ENCODE measurements at places on chromosomes 3 and 15.

- H3K4me3 ChIP-seq: no peak overlapping the region
- no peak for DNase-seq
- no peak overlapping the region for H3K27ac ChIP-seq
- H3K4me1 ChIP-seq: no peaks in the 10 kb centered on the region
- peaks cover 23% of the 10 kb centered on the region for H3K36me3 ChIP-seq
- H3K27me3 ChIP-seq: no peaks in the 10 kb centered on the region
Measured at GRCh38 chr15:55379095-55379494, 29.1 kb downstream of the CCPG1 start.

GRCh38 chr15:73710321-73710720, 26.1 kb downstream of the CD276 start:
- no peaks in the 10 kb centered on the region for H3K27me3 ChIP-seq
- no peak overlapping the region for H3K27ac ChIP-seq
- H3K36me3 ChIP-seq: no peaks in the 10 kb centered on the region
- no peak for DNase-seq
- no peaks in the 10 kb centered on the region for H3K4me1 ChIP-seq

GRCh38 chr3:48084929-48085328, 68.7 kb upstream of the MAP4 start:
- no peaks in the 10 kb centered on the region for H3K27me3 ChIP-seq
- no peaks in the 10 kb centered on the region for H3K36me3 ChIP-seq
- no peak for DNase-seq
- no peak overlapping the region for H3K27ac ChIP-seq
- peaks cover 34% of the 10 kb centered on the region for H3K4me1 ChIP-seq

DNA sequence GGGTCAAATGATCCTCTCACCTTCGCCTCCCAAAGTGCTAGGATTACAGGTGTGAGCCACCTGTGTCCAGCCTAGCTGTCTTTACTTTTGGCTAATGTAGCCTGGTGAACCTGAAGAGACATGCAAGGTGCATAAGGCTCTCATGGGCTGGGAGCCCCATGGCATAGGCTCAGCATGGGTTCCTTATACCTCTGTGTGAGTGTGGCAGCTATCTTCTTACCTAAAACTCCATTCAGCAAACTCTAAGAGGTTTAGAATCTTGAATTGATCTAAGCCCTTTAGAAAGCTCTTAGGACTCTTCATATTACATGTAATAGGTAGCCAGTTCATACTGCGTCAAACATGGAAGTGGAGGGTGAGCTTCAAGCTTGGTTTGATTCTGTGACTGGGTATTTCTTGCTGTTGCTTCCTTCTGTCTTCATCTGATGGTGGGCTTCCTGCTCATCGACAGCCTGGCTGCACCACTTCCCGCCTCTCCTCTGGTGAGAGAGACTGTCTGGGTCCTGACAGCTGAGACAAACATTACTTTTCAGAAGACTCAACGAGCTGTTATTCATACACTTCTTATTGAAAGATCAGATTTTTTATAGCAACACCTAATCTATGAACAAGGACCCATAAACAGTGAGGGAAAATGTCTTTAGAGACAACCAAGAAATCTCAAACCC, 19.2 kb upstream of the TKT start:
- H3K36me3 ChIP-seq: no peaks in the 10 kb centered on the region
- no peaks in the 10 kb centered on the region for H3K4me1 ChIP-seq
- H3K27me3 ChIP-seq: no peaks in the 10 kb centered on the region
- H3K27ac ChIP-seq: no peak overlapping the region

GRCh38 chr3:17292556-17292955, 407.8 kb downstream of the PLCL2 start:
- DNase-seq: no peak
- H3K4me1 ChIP-seq: no peaks in the 10 kb centered on the region

- H3K4me3 ChIP-seq: no peak overlapping the region
- peaks cover 23% of the 10 kb centered on the region for H3K36me3 ChIP-seq
- H3K4me1 ChIP-seq: no peaks in the 10 kb centered on the region
Measured at GRCh38 chr3:16349986-16350596, 85.1 kb downstream of the OXNAD1 start.

GRCh38 chr3:480070-480469, 283.5 kb downstream of the CHL1 start:
- H3K36me3 ChIP-seq: no peaks in the 10 kb centered on the region
- H3K27ac ChIP-seq: no peak overlapping the region
- DNase-seq: no peak
- H3K4me3 ChIP-seq: no peak overlapping the region

GRCh38 chr3:49620728-49621127, 53.4 kb upstream of the APEH start:
- no peaks in the 10 kb centered on the region for H3K36me3 ChIP-seq
- H3K27me3 ChIP-seq: no peaks in the 10 kb centered on the region
- no peak overlapping the region for H3K27ac ChIP-seq
- H3K4me1 ChIP-seq: no peaks in the 10 kb centered on the region
- H3K4me3 ChIP-seq: no peak overlapping the region

DNA sequence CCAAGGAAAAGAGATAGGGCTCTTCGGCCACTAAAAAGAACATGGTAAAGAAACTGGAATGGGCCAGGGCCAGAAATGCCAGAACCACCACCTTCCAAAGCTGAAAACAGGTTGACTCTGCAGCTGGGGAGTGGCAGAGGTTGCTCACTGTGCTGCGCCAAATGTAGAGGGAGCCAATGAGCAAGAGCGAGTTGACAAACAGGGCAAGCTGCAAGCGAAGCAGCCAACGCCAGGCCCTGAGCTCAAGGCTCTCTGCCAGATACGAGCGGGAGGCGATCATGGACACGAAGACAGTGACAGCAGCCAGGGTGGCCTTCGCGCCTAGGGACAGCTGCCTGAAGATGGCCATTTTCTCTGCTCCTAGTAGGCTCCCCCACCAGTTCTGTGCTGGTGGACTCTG, 3.1 kb downstream of the GLB1 start:
- H3K36me3 ChIP-seq: peaks cover 17% of the 10 kb centered on the region
- H3K27me3 ChIP-seq: no peaks in the 10 kb centered on the region
- H3K4me1 ChIP-seq: peaks cover 63% of the 10 kb centered on the region
- H3K27ac ChIP-seq: no peak overlapping the region
- no peak for DNase-seq
- H3K4me3 ChIP-seq: no peak overlapping the region

GRCh38 chr3:61454006-61454585, 107.3 kb upstream of the PTPRG start:
- no peaks in the 10 kb centered on the region for H3K36me3 ChIP-seq
- no peaks in the 10 kb centered on the region for H3K27me3 ChIP-seq

GRCh38 chr15:52680761-52681160, 1.6 kb upstream of the ATOSA start:
- H3K4me1 ChIP-seq: peaks cover 51% of the 10 kb centered on the region
- H3K4me3 ChIP-seq: no peak overlapping the region
- H3K27ac ChIP-seq: no peak overlapping the region
- no peak for DNase-seq
- no peaks in the 10 kb centered on the region for H3K36me3 ChIP-seq

DNA sequence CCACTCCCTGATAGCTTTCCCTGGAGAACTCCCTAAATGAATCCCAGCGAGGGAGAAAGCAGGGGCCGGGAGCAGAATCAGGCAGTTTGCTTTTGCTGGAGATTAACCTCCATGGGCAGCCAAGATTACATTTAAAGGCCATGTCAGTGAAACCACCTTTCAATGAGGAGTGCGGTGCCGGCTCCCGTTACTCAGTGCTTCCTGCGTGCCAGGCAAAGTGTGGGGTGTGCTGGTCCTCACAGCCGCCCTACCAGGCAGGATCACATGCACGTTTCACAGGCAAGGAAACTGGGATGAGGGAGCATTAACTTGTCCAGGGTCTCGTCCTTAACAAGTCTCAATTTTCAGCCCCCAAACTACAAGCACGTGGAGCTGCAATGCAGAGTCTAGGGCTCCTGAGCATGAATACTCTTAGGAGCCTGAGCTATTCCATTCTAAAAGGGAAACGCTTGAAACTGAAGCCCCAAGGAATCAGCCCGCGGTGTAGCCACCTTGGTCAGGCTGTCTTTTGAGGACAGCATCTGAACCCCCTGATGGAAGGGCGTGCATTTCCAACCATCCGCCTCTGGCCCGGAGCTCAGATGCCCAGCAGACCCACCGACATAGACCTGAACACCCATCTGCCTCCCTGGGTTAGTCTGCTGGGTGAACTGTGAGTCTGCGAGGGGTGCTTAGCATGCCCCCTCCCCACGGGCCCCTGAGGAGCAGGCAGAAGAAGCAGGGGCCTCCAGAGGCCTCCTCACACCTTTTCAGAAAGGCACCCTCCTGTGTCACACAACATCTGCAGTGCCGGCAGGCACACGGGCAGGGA, 5.6 kb downstream of the IGDCC3 start:
- H3K4me1 ChIP-seq: peaks cover 6% of the 10 kb centered on the region
- no peaks in the 10 kb centered on the region for H3K36me3 ChIP-seq
- no peak for DNase-seq
- H3K4me3 ChIP-seq: no peak overlapping the region
- no peak overlapping the region for H3K27ac ChIP-seq

GRCh38 chr3:194938845-194939531, 253.3 kb downstream of the FAM43A start:
- H3K4me3 ChIP-seq: no peak overlapping the region
- H3K27ac ChIP-seq: no peak overlapping the region
- H3K4me1 ChIP-seq: no peaks in the 10 kb centered on the region
- no peaks in the 10 kb centered on the region for H3K36me3 ChIP-seq
- no peak for DNase-seq
- H3K27me3 ChIP-seq: no peaks in the 10 kb centered on the region

- H3K27ac ChIP-seq: no peak overlapping the region
- H3K27me3 ChIP-seq: no peaks in the 10 kb centered on the region
- no peak for DNase-seq
- no peak overlapping the region for H3K4me3 ChIP-seq
- no peaks in the 10 kb centered on the region for H3K36me3 ChIP-seq
- no peaks in the 10 kb centered on the region for H3K4me1 ChIP-seq
Measured at GRCh38 chr3:131393051-131393450, 11.5 kb downstream of the NUDT16 start.

DNA sequence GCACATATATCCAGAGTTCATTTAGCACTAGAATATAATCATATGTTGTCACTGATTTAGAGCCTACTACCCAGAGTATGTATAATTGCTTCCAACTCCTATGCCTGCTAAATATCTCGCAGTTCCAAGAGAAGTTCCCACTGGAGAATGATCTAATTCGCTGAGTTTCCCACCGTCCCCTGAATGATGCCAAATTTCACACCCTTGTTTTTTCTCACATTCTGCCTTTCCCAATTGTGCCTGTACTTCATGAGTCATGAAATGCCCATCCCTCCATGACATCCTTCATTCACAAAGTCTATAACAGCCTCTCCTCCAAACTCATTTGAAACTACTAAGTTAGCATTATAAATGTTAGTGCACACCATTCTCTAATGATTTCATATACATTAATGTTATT, 177.2 kb downstream of the CBLB start:
- peaks cover 19% of the 10 kb centered on the region for H3K4me1 ChIP-seq
- peaks cover 9% of the 10 kb centered on the region for H3K36me3 ChIP-seq
- no peaks in the 10 kb centered on the region for H3K27me3 ChIP-seq
- H3K27ac ChIP-seq: no peak overlapping the region
- no peak for DNase-seq
- no peak overlapping the region for H3K4me3 ChIP-seq

- H3K27ac ChIP-seq: no peak overlapping the region
- no peak for DNase-seq
- no peaks in the 10 kb centered on the region for H3K36me3 ChIP-seq
- H3K4me1 ChIP-seq: peaks cover 26% of the 10 kb centered on the region
- H3K27me3 ChIP-seq: no peaks in the 10 kb centered on the region
Measured at GRCh38 chr15:60773901-60774300, 295.0 kb upstream of the ICE2 start.

GRCh38 chr3:49397470-49397869, 14.3 kb downstream of the RHOA start:
- peaks cover 77% of the 10 kb centered on the region for H3K4me1 ChIP-seq
- H3K4me3 ChIP-seq: no peak overlapping the region
- no peak overlapping the region for H3K27ac ChIP-seq

DNA sequence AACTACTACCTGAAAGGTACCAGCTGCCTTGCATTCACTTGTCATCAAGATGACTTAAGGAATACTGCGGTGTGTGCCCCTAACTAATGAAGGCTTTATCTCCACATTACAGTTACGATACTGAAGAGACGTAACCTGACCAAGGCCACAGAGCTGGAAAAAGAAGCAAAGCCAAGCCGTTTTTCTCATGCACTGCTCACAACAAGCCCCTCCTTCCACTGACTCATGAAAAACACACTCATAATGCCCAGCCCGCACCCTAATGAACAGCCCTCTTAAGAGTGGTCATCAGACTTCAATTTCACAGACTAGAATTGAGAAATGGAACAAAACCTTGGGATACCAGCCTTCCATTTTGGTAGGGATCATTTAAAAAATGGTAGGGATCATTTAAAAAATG, 11.6 kb downstream of the PSMD6 start:
- H3K27ac ChIP-seq: no peak overlapping the region
- H3K4me1 ChIP-seq: no peaks in the 10 kb centered on the region
- no peak for DNase-seq
- peaks cover 89% of the 10 kb centered on the region for H3K36me3 ChIP-seq
- no peaks in the 10 kb centered on the region for H3K27me3 ChIP-seq
- H3K4me3 ChIP-seq: no peak overlapping the region

DNA sequence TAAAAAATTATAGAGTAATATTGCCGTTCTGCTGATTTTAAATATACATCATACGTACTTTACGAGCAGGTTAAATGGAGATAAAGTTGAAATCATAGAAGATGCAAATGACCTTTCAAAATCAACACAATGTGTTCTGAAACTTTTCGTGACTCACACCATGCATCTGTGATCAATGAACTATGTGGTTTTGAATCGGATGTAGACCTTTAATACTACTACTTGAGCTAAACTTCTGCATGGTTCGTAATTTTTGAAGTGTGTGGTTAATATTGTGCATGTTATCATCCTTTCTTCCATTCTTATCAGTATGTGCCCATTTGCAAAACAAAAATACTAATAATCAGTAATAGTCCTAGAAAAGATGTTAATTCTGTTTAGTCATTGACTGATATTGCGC, 58.9 kb downstream of the GASK1A start:
- peaks cover 17% of the 10 kb centered on the region for H3K4me1 ChIP-seq
- no peak overlapping the region for H3K4me3 ChIP-seq
- no peaks in the 10 kb centered on the region for H3K27me3 ChIP-seq
- no peaks in the 10 kb centered on the region for H3K36me3 ChIP-seq
- H3K27ac ChIP-seq: no peak overlapping the region

DNA sequence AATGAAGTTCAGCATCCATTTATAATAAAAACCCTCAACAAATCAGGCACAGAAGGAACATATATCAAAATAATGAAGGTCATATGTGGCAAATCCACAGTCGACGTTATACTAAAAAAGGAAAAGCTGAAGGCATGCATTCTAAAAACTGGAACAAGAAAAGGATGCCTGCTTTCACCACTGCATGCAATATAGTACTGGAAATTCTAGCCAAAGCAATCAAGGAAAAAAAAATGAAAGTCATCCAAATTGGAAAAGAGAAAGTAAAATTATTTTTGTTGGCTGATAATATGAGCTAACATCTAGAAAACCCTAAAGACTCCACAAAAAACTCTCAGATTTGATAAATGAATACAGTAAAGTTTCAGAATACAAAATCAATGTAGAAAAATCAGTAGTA, 1123.2 kb downstream of the TBL1XR1 start:
- no peak for DNase-seq
- no peak overlapping the region for H3K27ac ChIP-seq
- H3K36me3 ChIP-seq: no peaks in the 10 kb centered on the region

GRCh38 chr15:58770519-58770856, 614 bp upstream of the MINDY2 start:
- H3K27ac ChIP-seq: peak overlapping the region; percentile 74
- no peaks in the 10 kb centered on the region for H3K36me3 ChIP-seq
- DNase-seq: peak; percentile 61
- H3K27me3 ChIP-seq: no peaks in the 10 kb centered on the region

All from CD4-positive, alpha-beta memory T cell (primary cell).